ENCODE measurements at places on chromosomes 6 and 20.

GRCh38 chr6:128363020-128363813 lies 157.2 kb downstream of the PTPRK start:
- DNase-seq, result no peak

- DNase-seq, result no peak
These were observed 114.7 kb upstream of the PRL start for GRCh38 chr6:22411376-22412105.

GRCh38 chr6:52548353-52548713 lies 28.5 kb downstream of the TRAM2 start:
- no peak for DNase-seq

- no peak for DNase-seq
These were observed 119.6 kb downstream of the PXDC1 start for GRCh38 chr6:3631877-3632276.

- DNase-seq, result no peak
These were observed 66.3 kb downstream of the MAP7 start for GRCh38 chr6:136483906-136484305.

- DNase-seq, result no peak
These were observed 16.9 kb upstream of the PERP start for GRCh38 chr6:138124096-138124495.

DNA sequence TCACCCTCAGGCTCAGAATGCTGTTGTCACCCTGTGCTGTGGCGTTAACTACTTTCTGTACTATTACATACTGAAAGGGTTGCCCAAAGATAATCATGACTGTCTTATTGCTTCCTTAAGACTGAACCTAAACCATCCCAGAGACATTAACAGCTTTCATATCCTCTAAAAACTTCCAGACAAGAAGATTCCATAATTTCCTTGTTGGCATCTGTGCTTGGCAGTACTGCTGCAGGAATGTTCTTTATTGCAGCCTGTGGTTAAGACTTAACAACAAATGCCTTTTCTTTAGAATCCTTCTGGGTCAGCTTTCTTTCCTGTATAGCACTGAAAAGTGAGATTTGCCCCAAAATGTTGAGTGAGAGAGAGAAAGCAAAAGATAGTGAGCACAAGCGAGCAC lies 109.7 kb downstream of the GJA10 start:
- no peak for DNase-seq

DNA sequence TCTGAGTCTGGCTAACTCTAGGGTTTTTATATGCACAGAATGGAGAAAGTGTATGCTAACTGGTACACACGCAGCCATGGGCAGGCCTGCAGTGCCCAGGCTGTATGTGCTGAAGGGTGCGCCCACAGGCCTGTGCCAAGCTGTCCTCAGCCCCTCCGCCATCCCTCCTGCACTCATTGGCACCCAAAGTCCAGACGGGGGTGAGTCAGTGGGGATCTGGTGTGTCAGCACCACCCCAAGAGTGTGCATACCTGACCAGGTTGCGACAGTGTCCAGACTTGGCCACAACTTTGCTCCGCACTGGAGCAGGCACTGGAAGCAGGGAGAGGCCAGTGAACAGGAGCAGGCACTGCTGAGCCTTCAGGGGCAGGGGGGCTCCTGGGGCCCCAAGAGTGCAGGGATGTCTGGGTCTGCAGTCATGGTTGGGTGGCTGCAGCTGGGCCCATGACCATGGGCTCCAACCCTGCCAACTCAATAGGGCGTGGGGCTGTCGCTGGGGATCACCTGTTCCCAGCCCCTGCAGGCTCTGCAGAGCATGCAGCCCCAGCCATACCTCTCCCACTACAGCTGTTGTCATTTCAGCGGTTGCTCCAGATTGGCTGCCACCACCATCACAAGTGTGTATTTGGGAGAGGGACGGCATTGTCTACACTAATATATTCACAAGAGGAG lies 717.8 kb downstream of the EPHA7 start:
- no peak for DNase-seq

DNA sequence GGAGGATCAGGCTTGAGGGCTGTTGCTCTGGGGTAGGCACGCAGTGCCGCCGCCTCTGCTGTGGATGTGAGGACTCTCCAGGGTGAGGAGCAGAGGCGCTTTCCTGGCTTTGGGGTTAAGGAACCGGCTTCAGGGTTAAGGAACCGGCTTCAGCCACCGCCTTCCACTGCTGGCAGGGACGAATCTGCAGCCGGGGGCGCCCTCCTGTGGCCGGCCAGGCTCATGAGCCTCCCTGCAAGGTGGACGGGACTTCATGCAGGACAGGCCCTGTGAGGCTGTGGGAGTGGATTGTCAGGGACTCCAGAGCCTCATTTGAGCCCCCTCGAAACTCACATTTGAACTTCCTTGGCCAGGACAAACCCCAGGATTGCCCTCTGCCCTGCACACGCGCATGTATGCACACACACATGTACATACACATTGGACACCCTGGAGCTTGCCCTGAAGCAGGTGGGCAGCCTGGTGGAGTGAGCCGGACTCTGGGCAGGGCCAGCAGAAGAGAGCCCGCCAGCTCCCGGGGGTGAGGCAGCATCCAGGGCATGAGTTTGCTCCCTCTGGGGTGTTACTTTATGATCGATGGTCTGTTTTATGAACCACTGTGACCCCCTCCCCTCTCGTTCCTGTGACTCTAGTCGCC lies 146.9 kb downstream of the PHACTR3 start:
- peak; percentile 36 for DNase-seq

GRCh38 chr6:152309648-152310047 lies 327.5 kb downstream of the SYNE1 start:
- peak; percentile 12 for DNase-seq

- no peak for DNase-seq
These were observed 21.7 kb downstream of the B4GALT5 start for GRCh38 chr20:49691818-49692568.

GRCh38 chr6:85493389-85493788 lies 43.5 kb downstream of the NT5E start:
- no peak for DNase-seq

GRCh38 chr6:34597605-34598353 lies 41.6 kb upstream of the SPDEF start:
- DNase-seq, result no peak

- DNase-seq, result no peak
These were observed 1.2 kb downstream of the MTCH1 start for GRCh38 chr6:36984581-36985416.

DNA sequence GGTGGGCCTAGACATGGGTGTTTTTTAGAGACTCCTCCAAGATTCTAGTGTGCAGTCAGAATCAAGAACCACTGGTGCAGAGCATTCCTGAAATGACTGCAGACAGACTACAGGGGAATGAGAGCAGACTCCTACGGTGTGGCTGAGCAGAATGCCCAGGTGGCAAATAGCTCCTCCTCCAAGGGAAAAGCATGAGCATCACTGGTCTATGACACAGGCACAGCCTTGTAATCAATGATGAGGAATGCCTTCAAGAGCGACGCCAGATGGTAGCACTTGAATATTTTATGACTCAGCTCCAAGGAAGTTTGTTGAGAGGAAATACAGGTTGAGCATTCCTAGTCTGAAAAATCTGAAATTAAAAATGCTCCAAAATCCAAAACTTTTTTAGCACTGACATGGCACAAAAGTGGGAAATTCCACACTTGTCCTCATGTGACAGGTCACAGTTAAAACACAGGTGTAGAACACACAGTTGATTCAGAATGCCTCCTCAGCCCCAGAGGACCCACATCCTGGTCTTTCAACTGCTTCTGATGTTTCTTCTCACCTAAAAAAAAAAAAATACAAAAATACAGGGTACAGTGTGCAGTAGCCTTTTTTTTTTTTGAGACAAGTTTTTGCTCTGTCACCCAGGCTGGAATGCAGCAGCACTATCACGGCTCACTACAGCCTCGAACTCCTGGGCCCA lies 10.6 kb upstream of the FAM8A1 start:
- no peak for DNase-seq

DNA sequence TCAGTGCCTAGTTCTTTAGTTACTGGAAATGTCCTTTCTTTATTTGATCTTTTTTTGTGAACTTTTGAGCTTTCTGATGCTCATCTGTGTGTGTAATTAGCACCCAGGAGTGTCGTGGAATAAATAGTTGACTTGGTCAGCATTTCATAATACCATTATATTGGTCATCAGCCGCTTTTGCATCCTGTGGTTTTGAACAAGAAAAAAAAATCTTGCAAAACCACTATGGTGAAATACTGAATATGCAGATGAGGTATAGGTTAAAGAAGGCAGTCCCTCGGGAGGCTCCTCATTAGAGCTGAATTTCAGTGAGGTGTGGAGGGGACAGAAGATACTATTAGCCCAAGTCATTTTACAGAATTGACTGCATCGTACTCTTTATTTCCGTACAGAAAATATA lies 90.1 kb downstream of the FOXO3 start:
- no peak for DNase-seq

DNA sequence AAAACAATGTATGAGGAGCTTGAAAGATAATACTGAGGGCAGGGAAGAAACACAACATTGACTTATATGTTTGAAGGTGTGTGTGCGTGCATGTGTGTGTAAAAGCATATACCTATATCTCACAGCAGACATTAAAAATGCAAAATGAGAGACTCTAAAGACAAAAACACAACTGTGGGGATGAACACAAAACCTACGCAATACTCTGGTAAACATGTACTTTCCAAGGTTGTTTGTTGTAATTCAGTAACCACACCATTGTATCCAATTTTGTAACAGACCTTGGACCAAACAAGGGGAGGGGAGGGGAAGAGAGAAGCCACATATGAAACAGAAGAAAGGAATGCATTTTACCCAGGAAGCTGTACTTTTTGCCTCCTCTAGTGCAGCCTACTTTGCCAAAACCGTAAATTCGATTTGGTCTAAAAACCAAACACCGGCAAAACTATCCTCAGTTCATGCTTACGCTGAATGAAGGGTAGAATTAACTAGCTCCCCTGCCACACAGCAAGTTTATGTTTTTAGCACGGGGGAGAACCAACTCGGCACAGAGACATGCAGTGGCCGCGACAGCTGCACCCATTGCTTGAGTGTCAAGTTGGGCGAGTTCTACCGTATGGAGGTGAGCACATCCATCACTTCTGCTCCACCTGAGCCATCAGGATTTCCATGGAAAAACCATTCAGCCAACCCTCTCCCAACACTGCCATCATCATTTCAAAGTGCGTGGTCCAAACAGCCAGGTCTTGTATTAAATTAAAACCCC lies 50.0 kb downstream of the CNKSR3 start:
- DNase-seq, result no peak

- no peak for DNase-seq
These were observed 11.5 kb downstream of the CALHM5 start for GRCh38 chr6:116522896-116523295.

DNA sequence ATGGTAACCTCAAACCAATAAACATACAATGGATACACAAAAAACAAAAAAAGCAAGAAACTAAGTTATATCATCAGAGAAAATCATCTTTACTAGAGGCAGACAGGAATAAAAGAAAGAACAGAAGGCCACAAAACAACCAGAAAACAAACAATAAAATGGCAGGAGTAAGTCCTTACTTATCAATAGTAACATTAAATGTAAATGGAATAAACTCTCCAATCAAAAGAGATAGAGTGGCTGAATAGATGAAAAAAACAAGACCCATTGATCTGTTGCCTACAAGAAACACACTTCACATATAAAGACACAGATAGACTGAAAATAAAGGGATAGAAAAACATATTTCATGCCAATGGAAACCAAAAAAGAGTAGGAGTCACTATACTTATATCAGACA lies 81.3 kb upstream of the GJE1 start:
- DNase-seq, result no peak

- no peak for DNase-seq
These were observed 25.6 kb upstream of the HLA-A start for GRCh38 chr6:29916741-29917140.

DNA sequence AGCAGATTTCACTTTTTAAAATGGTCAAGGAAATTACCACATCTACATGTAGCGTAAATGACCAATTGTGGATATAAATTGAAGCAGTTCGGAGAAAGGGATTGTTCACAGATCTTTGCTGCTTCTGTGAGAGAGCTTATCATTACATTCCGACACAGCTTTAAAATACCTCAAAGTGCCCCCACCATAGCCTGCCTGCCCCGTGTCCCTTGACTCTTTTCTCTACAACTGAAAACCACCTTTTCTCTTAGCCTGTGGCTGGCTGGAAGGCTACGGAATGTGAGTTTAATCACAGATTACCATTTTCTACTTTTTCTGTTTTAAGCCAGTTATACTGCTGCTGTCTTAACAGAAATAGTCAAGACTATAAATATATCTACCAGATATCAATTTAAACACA lies 347.2 kb upstream of the MAP3K7 start:
- no peak for DNase-seq

GRCh38 chr6:73884540-73884939 lies 188.5 kb downstream of the CD109 start:
- DNase-seq, result no peak

DNA sequence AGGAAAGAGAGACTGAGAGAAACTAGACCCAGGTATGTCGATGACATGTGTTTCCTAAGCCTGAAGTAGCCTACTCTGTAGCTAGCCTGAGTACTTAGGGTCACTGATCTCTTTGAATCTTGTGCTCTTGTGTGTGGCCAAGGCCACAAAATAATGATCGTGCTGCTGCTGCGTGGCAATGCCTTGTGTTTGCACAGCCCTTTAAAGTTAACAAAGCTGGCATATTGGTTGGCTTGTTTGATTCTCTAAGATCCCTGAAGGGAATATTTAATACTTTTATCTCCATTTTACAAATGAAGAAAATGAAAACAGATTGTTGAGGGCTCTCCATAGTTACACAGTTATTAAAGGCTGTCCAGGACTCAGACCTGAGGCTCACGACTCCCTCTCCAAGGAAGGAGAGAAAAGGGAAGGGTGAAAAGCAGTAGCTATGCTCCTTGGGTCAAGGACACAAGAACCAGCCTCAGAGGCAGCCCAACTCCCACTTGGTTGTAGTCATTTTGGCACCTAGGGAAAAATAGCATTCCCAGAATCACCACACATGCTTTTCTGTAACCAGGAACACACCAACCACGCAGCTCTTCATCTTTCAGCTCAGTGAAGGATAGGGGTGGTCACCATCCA lies 130.7 kb downstream of the LRFN2 start:
- DNase-seq, result no peak

- DNase-seq, result no peak
These were observed 59.0 kb downstream of the ANKRD60 start for GRCh38 chr20:58169450-58169849.

DNA sequence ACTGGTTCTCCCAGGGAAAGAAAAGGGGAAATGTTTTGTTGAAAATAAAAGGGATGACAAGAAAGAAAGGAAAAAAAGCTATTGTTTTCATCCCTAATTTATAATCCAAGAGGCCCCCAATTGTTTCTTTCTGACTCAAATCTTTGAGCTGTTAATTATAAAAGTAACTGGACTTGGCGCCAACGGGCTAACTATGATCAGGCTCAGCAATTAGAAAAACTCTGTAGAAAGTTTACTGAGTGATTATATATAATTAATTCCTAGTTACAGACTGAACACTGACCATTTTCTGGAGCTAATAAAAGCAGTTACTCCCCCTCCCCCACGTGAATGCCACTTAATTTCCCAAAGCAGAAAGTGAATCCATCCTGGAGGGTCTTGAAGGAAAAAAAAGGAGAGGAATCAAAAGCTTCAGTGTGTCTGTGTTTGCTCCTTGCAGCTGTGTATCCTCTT lies 3.2 kb downstream of the ZMYND8 start:
- no peak for DNase-seq

- no peak for DNase-seq
These were observed 165.2 kb upstream of the AGPAT4 start for GRCh38 chr6:161439093-161439492.

- DNase-seq, result no peak
These were observed 60.7 kb upstream of the BTN3A2 start for GRCh38 chr6:26304213-26304796.

GRCh38 chr20:3993109-3993508 lies 22.2 kb downstream of the RNF24 start:
- no peak for DNase-seq
